ENCODE measurements at places on chromosomes 16 and 17.

GRCh38 chr17:9802697-9803096, 11.3 kb upstream of the DHRS7C start:
- no peak for DNase-seq

- DNase-seq, result no peak
Measured at GRCh38 chr16:1807626-1808025, 14.1 kb upstream of the IGFALS start.

DNA sequence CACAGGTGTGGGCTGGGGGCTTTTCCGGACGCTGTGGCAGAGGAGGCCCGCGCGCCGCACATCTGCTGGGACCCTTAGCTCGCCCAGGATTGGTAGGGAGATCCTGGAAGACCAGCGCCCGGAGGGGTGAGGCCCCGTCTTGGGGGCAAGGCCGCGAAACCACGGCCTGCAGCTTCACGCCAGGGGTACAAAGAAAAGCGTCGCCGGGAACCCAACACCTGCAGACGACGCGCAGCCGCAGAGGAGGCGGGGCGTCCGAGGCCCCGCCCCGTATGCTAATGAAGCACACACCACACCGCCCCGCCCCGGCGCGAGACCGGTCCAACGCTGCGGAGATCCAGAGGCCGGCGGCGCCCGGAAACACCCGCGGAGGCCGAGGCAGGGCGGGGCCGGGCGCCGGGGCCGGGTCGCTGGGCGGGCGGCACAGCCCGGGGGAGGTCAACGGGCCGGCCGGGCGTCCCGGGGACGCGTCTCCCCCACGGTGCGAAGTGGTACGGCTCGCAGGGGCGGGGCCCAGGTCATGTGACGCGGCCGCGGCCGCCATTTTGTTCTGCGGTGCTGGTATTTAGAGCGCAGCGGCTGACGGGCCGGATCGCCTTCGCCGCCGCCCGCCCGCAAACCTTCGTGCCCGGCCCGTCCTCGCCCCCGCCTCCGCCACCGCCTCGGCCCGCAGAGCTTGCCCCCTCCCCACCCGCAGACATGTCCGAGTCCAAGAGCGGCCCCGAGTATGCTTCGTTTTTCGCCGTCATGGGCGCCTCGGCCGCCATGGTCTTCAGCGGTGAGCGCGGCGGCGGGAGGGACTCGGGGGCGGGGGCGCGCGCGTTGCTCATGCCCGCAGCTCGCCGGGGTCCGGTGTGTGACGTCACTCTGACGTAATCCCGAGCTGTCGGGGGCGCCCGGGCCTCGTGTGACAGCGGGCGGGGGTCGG, at the start of gene ATP6V0C:
TSS of gene ATP6V0C (plus strand) at position 548 of the 928 bp plus-strand sequence. CDS start at position 700, 152 bp downstream.
- DNase-seq, result peak; percentile 99

- no peak for DNase-seq
Measured at GRCh38 chr17:75854101-75854748, 910 bp downstream of the WBP2 start.

GRCh38 chr16:89984216-89984615, 35.0 kb downstream of the DBNDD1 start:
- no peak for DNase-seq

GRCh38 chr17:41583137-41584127, 3.3 kb downstream of the KRT14 start:
- DNase-seq, result no peak
